Fibroblast of upper back skin (primary cell): ENCODE measurements at places on chromosomes 3 and 15.

GRCh38 chr3:187000711-187001151 is 70.4 kb downstream of the ST6GAL1 start:
- DNase-seq, result no peak

DNA sequence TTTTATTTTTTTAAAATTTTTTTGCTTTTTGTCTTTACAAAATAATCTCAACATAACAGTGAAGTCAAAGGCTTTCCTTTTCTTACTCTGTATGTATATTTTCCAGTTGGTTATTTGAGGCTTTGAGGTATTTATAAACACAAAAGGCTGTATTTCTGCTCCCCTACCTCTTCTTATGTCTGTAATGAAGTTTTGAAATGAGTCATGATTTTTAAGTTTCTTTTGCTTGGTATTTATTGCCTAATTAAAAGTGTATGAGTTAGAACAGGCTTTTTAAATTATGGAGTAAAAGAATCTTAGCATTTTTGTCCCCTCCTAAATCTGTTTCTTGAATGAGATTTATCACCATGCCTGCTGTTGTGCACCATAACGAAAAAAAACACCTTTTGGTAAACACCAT is 66.0 kb downstream of the DCUN1D1 start:
- DNase-seq, result no peak

DNA sequence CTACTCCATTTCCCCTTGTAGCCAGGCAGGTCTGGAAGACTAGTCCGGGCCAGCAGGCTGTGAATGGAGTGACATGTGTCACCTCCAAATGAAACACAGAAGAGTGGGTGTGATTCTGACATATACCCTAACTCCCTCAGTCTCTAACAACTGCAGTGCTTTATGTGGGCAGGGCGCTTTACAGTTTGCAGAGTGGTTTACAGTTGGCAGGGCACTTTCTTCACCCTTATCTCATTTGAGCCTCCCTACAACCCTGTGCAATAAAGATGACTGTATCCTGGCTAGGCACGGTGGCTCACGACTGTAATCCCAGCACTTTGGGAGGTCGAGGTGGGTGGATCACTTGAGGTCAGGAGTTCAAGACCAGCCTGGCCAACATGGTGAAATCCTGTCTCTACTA is 176.3 kb downstream of the RAB11A start:
- DNase-seq, result no peak

DNA sequence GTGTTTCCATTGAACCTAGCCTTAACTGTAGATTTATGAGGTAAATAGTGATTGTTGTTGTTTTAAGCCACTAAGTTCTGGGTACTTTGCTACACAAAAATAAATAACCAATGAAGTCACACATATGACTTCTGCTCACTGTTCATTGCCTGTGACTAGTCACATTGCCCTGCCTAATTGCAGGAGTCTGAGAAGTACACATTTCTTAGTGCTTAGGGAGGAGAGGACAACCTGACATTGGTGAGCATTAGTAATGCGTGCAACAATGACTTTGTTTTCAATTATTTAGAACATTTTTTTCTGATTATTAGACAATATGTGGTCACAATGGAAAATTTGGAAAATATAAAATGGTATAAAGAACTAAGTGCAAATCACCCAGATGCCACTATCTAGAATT is 133.2 kb upstream of the DAZL start:
- DNase-seq, result no peak
